ENCODE measurements at places on chromosomes 16 and 17.

GRCh38 chr16:58306327-58306726 lies 11.5 kb upstream of the PRSS54 start:
- DNase-seq: no peak

GRCh38 chr16:80971819-80972218 lies 34.9 kb downstream of the CMC2 start:
- no peak for DNase-seq

DNA sequence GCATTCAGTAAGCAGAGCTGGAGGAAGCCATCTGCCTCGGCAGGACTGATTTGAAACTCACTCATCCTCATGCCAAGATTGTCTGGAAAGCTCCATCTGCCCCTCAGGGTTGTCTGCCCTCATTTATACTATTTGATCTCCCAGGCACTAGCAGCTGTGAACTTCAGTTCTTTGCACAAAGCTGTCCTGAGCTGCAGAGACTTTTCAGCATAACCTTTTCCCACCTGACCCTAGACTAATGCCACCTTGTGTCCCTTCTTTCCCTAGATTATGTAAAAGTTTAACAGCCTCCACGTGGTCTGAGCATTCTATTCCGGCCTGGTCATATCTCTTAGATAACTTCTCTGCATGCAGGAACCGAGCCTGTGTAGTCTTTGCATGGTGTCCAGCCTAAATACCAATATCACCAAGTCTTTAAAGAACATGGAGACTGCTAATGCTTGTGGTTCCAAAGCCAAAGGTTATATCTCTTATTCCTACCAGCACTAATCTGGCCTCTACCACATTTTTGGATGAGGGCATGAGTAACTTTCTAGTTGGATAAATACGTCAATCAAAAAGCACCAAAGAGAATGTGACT lies 29.1 kb downstream of the STAT5A start:
- no peak for DNase-seq

DNA sequence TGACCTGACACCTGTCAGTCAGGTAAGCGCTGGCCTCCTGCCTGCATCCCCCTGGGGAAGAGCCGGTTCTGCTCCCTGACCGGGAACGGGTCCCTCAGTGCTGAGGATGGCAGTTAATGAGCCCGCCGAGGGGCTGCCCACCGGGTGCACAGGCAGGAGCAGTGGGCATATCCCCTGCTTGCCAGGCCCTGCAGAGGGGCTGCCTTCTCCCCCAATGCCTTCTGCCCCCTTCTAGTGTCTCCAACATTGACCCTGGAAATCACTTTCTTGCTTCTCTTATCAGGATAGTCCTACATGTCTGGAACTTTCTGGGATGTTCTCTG lies 388.5 kb downstream of the SEC14L1 start:
- DNase-seq: no peak

DNA sequence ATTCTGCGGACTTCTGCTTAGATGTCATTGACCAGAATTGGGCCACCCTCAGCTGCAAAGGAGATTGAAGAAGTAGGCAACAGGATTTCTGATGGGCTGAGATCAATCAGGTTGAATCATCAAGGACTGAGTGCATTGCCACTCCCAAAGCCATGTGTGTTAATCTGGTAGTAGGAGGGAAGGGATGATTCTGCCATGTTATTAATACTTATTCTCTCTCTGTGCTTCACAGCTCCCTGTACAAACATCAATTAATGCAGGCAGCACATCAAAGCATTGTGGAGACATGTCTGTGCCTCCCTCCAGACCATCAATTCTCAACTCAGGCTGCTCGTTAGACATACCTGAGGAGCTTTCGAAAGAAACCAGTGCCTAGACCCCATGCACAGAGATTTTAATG lies 11.6 kb downstream of the LRRC3C start:
- DNase-seq: no peak

DNA sequence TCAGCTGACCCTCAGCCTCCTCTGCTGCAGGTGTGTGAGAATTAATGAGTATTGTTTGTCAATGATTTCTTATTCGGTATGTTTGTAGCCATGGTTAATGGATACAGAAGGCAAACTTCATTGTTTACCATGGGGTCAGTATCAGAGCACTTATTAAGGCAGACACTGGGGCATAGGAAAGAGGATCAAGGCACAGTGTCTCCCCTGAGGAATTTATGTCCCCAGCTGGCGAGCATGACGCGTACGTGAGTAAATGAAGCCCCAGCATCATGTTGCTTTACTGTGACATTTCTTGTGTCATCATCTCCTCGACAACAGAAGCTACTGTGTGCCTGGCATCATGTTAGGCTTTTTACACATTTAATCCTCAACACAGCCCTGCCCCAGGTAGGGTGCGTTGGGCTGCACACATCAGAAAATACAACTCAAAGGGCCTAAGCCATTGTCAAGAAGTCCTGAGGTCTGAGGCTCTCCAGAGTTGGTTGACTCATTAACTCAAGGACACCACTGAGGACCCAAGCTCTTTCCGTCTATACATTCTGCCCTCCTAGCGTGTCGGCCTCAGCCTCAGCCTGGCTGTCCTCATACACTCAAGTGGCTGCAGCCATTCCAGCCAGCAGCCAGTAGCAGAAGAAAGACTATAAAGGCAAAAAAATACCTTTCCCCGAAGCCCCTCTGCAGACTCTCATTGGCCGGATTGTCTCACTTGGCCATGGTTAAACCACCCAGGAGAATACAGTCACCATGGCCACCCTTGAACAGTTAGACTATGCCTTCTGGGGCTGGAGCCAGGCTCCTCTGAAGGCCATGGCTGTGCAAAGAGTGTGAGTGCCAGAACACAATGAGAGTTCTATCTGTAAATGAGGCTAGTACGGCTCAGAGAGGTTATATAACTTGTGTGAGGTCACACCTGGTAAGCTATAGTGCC lies 13.9 kb upstream of the ZCCHC14 start:
- no peak for DNase-seq

Data from RCC 7860 (cell line).